ENCODE measurements at places on chromosomes 13 and 19. TPM values are rescaled to one million over a fixed set of nuclear protein-coding genes. Genes with fewer than 3 reads are reported as not detected.

The RNF225 gene
- total RNA-seq = 1.2 TPM

The LAIR1 gene
- total RNA-seq = 0.89 TPM

The ZNF570 gene
- not detected for total RNA-seq

The SRRM5 gene
- total RNA-seq = not detected

The ZNF844 gene
- not detected for total RNA-seq

The TMEM59L gene
- 14.3 TPM for total RNA-seq

The ZNF709 gene
- total RNA-seq = not detected

The C1QTNF9B gene
- not detected for total RNA-seq

- H3K27ac ChIP-seq = no peak within 1 kb of the TSS
- no peaks in the 10 kb centered on the region for H3K36me3 ChIP-seq
- DNase-seq = peak; percentile 69
- peak within 1 kb of the TSS; percentile 43 for H3K4me3 ChIP-seq
Measured at GRCh38 chr19:45973553-45974338, at the start of gene NOVA2. Gene NOVA2 (minus strand): TSS chr19:45973865. CDS start chr19:45973351, 514 bp downstream.

GRCh38 chr13:75760131-75761021 is 124.2 kb downstream of the LMO7 start:
- H3K4me3 ChIP-seq = 0 out of 2 replicates have a peak overlapping the region, but pooled peaks have one; percentile 0
- peak; percentile 37 for DNase-seq
- H3K36me3 ChIP-seq = no peaks in the 10 kb centered on the region
- H3K27ac ChIP-seq = no peak overlapping the region
- H3K4me1 ChIP-seq = no peaks in the 10 kb centered on the region
- no peaks in the 10 kb centered on the region for H3K27me3 ChIP-seq

GRCh38 chr19:40231544-40232424 is 5.3 kb upstream of the CCNP start:
- H3K36me3 ChIP-seq = peaks cover 6% of the 10 kb centered on the region
- peak overlapping the region; percentile 84 for H3K27ac ChIP-seq
- H3K27me3 ChIP-seq = no peaks in the 10 kb centered on the region
- H3K4me3 ChIP-seq = peak overlapping the region; percentile 25
- DNase-seq = no peak
- H3K4me1 ChIP-seq = peaks cover 35% of the 10 kb centered on the region

- no peak overlapping the region for H3K4me3 ChIP-seq
- no peak for DNase-seq
- no peak overlapping the region for H3K27ac ChIP-seq
- no peaks in the 10 kb centered on the region for H3K36me3 ChIP-seq
Measured at GRCh38 chr19:13670846-13671245, 93.5 kb upstream of the MRI1 start.

DNA sequence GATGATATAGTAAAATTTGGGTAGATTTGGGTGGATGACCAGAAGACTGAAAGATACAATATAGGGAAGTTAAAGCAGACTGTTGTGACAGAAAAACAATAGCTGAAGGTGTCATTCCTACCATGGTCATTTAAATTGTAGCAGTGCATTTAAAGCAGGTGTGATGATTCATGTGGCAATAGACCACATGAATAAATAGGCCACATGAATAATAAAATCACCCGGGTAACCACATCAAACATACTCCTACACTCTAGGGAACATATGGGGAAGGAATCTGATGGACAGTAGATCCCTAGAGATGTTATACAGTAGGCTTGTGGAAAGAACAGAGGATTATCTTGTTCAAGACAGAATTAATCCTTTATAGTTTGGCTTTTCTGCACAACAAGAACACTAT is 392.6 kb downstream of the SLITRK5 start:
- DNase-seq = no peak
- no peak overlapping the region for H3K4me3 ChIP-seq
- no peaks in the 10 kb centered on the region for H3K4me1 ChIP-seq
- H3K27ac ChIP-seq = no peak overlapping the region
- no peaks in the 10 kb centered on the region for H3K36me3 ChIP-seq

GRCh38 chr19:19381007-19381926 is 24.2 kb upstream of the GATAD2A start:
- H3K27me3 ChIP-seq = no peaks in the 10 kb centered on the region
- no peak overlapping the region for H3K4me3 ChIP-seq
- peaks cover 61% of the 10 kb centered on the region for H3K4me1 ChIP-seq
- DNase-seq = no peak
- no peaks in the 10 kb centered on the region for H3K36me3 ChIP-seq
- no peak overlapping the region for H3K27ac ChIP-seq

- peaks cover 54% of the 10 kb centered on the region for H3K4me1 ChIP-seq
- H3K27me3 ChIP-seq = no peaks in the 10 kb centered on the region
- H3K27ac ChIP-seq = no peak overlapping the region
- DNase-seq = no peak
- no peak overlapping the region for H3K4me3 ChIP-seq
- no peaks in the 10 kb centered on the region for H3K36me3 ChIP-seq
Measured at GRCh38 chr13:109160357-109160756, 530.9 kb downstream of the MYO16 start.

GRCh38 chr13:29081697-29082440 is 261.7 kb downstream of the MTUS2 start:
- H3K27me3 ChIP-seq = no peaks in the 10 kb centered on the region
- H3K27ac ChIP-seq = no peak overlapping the region
- DNase-seq = no peak
- no peak overlapping the region for H3K4me3 ChIP-seq
- H3K4me1 ChIP-seq = no peaks in the 10 kb centered on the region
- no peaks in the 10 kb centered on the region for H3K36me3 ChIP-seq

DNA sequence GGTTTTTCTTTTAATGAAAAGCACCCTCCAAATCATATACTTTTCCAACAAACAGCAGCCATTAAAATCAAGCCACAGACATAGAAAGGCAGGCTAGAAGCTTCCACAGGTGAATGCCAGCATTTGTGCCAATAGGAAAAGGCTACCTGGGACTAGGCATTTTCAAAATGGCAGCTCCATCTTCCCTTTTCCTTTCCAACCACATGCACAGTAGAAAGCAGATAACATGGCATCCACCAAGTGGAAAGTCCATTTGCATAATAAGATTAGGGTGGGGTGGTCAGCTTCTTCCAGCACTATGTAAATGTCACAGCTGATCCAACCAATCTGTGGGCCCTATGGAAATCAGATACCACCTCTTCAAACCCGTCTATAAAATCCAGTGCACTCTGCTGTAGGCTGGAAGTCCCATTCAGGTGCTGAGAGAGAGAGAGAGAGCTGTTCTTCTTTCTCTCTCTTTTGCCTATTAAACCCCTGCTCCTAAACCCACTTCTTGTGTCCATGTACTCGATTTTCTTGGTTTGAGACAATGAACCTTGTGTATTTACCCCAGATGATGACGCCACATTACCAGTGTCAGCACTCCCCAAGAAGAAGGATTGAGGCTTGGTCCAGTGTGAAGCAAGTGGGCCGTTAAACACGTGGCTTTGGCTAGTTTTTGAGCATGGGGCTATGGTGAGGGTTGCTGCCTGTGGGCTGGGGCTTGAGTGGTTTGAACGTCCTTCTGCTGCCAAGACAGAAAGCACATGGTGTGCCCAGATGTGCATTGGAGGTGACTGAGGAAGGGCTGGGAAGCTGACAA is 24.2 kb upstream of the IGFL1 start:
- no peak overlapping the region for H3K27ac ChIP-seq
- peaks cover 3% of the 10 kb centered on the region for H3K27me3 ChIP-seq
- no peak overlapping the region for H3K4me3 ChIP-seq
- peaks cover 57% of the 10 kb centered on the region for H3K4me1 ChIP-seq
- DNase-seq = no peak

- no peak overlapping the region for H3K27ac ChIP-seq
- no peaks in the 10 kb centered on the region for H3K4me1 ChIP-seq
- DNase-seq = no peak
- no peaks in the 10 kb centered on the region for H3K27me3 ChIP-seq
Measured at GRCh38 chr13:109516186-109516585, 270.2 kb downstream of the IRS2 start.

GRCh38 chr19:28619816-28620429 is 593.0 kb downstream of the UQCRFS1 start:
- no peaks in the 10 kb centered on the region for H3K4me1 ChIP-seq
- no peaks in the 10 kb centered on the region for H3K27me3 ChIP-seq
- DNase-seq = no peak
- H3K27ac ChIP-seq = no peak overlapping the region
- H3K4me3 ChIP-seq = no peak overlapping the region

DNA sequence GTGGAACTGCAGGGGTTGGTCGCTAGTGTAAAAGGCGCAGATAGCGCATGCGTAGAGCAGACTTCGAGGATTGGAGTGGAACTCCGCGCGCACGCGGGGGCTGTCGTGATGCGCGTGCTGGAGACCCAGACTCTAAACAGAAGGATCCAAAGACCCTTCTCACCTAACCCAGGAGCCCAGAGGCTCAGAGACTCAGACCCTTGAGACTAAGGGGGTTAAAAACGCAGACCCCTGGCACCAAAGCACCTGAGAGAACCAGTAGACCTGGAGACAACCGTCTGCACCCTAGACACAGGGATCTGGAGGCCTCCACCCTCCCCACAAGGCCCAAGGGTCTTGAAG is 567 bp upstream of the CTU1 start:
- peaks cover 6% of the 10 kb centered on the region for H3K36me3 ChIP-seq
- no peak for DNase-seq
- no peak overlapping the region for H3K27ac ChIP-seq
- peaks cover 37% of the 10 kb centered on the region for H3K4me1 ChIP-seq
- H3K4me3 ChIP-seq = peak overlapping the region; percentile 93

DNA sequence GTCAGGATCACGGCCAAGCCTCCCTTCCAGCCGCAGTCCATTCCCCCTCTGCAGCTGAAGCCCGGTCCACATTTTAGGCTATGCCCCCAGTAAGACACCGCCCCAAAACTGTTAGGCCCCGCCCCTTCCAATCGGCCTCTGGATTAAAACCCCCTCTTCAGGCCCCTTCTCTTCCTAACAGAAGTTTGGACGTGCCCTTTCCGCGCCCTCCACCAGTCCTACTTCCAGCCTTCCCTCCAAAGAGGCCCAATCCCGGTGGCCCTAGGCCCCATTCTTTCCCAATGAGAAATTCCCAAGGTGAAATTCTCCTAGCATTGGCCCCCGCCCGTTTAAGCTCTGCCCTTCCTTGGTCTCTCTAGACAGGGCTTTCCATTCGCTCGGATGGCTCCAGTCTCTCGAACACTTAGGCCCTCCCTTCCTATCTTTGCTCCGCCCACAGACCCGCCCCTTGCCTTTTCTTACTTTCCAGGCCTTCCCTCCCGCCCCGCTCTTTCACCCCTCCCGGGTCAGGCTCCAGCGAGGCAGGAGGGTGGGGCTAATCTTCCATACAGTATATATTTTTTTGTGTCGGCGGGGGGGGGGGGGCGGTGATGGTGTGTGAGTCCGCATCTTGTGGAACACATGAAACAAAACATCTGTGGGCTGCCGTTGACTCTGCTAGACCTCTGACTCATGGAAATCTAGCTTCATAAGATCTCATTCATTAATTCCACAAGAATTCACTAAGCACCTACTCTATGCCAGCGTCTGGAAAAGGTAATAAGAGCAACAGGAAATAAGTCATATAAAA is 13.6 kb downstream of the LTBP4 start:
- peak overlapping the region; percentile 87 for H3K4me3 ChIP-seq
- peaks cover 15% of the 10 kb centered on the region for H3K36me3 ChIP-seq
- H3K27me3 ChIP-seq = no peaks in the 10 kb centered on the region
- DNase-seq = peak; percentile 87

GRCh38 chr19:37329686-37330085 is 41.2 kb upstream of the ZNF527 start:
- H3K36me3 ChIP-seq = peaks cover 9% of the 10 kb centered on the region
- no peak for DNase-seq
- no peaks in the 10 kb centered on the region for H3K4me1 ChIP-seq
- H3K4me3 ChIP-seq = no peak overlapping the region
- no peaks in the 10 kb centered on the region for H3K27me3 ChIP-seq

DNA sequence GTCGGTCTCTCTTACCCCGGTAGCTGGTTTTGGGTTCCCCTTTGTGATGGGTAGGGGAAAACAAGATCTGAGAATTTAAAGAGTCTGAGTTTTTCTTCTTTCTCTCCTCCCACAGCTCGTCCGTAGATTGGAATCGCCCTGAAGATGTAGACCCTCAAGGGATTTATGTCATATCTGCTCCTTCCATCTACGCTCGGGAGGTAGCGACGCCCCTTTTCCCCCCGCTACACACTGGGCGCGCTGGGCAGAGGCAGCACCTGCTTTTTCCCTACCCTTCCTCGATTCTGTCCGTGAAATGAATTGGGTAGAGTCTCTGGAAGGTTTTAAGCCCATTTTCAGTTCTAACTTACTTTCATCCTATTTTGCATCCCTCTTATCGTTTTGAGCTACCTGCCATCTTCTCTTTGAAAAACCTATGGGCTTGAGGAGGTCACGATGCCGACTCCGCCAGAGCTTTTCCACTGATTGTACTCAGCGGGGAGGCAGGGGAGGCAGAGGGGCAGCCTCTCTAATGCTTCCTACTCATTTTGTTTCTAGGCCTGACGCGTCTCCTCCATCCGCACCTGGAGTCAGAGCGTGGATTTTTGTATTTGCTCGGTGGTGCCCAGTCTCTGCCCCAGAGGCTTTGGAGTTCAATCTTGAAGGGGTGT is 7.1 kb upstream of the SELENOV start:
- no peak overlapping the region for H3K4me3 ChIP-seq
- peaks cover 3% of the 10 kb centered on the region for H3K4me1 ChIP-seq
- no peaks in the 10 kb centered on the region for H3K27me3 ChIP-seq
- no peak overlapping the region for H3K27ac ChIP-seq

DNA sequence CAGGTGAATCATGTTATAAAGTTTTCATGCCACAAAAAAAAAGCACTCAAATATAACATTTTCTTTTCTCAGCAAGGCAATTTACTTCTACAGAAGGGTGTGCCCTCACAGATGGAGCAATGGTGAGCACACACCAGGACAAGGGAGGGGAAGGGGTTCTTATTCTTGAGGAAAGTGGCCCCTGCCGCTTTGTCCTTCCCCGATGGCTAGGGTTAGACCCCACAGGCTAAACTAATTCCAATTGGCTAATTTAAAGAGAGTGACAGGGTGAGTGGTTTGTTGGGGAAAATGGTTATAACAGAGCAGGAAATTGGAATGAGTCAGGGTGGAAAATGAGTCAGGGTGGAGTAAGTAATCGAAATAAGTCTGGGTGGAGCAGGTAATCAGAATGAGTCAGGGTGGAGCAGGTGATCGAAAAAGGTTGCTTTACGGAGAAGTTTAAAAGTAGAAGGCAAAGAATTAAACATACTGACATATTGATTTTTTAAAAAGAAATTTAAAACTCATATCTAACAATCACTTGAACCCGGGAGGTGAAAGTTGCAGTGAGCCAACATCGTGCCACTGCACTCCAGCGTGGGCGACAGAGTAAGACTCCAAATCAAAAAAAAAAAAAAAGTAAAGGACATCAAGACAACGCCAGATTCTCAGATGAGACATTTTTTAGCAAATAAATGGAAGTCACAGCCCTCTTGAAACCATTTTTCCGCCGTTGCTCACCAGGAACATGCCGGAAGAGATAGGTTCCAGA is 813 bp downstream of the ZNF562 start:
- DNase-seq = peak; percentile 39
- peaks cover 12% of the 10 kb centered on the region for H3K4me1 ChIP-seq
- no peaks in the 10 kb centered on the region for H3K27me3 ChIP-seq
- peak overlapping the region; percentile 72 for H3K4me3 ChIP-seq

DNA sequence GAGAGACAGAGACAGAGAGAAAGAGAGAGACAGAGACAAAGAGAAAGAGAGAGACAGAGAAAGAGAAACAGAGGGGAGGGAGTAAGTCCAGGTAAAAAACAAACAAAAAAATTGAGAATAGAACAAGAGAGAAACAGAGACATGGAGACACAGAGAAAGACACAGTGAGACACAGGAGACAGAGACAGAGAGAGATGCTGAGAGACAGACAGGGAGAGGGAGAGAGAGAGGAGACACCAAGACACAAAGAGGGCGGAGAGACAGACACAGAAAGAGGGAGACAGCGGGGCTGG is 5.8 kb upstream of the PROZ start:
- peaks cover 9% of the 10 kb centered on the region for H3K4me1 ChIP-seq
- DNase-seq = no peak
- no peaks in the 10 kb centered on the region for H3K36me3 ChIP-seq
- no peak overlapping the region for H3K4me3 ChIP-seq

- no peak for DNase-seq
- no peak within 1 kb of the TSS for H3K4me3 ChIP-seq
- H3K27me3 ChIP-seq = no peaks in the 10 kb centered on the region
Measured at GRCh38 chr19:51794885-51795490, at the start of gene FPR3. Gene FPR3 (plus strand): TSS chr19:51795157. CDS start chr19:51823749, 28,592 bp downstream.

Measured in HCT116 (cell line).